ENCODE measurements at places on chromosomes 3 and 15. TPM values are rescaled to one million over a fixed set of nuclear protein-coding genes. Genes with fewer than 3 reads are reported as not detected.

The MORC1 gene
- polyA plus RNA-seq, result not detected

The CHRNA7 gene
- 23.9 TPM for polyA plus RNA-seq

DNA sequence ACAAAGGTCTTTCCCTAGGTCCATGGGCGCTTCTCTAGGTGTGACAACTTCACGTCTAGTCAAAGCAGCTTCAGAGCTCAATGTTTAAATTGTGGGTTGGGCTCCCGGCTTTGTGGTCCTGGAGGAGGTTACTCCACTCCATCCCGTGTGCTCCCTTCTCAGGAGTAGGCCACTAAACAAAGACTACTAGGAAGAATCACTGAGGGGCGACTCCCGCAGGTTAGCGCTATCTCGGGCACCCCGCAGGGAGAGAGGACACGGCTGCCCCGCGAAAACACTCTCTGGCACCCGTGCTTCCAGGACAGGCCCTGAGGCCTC lies 500 bp downstream of the PARP6 start:
- DNase-seq, result no peak

The GAP43 gene
- 0.54 TPM for polyA plus RNA-seq

DNA sequence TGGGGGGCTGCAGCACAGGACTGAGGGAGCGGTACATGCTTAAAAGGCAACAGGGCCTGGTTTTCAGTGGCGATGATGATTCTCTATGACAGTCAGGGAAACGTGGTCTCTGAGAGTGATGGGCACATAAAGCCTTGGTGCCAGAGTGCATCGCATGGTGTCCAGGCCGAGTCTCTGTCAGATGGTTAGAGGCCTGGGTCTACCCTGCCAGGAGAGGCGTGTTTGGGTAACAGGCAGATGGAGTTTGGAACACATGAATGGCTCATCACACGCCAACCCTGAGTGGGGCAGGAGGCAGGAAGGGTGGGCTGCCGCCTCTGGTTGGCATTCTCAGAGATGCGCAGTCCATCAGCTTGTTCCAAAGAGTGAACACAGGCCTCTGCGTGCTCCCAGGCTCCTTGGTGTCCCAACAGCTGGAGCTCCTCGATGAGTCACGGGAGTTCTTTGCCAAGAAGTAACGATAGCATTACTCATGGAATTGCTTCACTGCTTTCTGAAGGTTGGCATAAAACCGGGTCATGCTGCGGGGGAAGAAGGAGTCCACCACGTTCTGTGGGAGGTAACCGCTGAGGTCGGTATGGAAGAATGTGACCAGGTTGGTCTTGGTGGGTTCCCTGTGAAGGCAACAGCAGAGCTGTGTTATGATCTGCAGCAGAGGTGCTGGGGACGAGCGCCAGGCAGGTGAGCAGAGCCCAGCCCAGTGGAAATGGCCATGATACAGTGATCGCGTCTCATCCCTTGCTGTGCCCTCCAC lies 11.0 kb downstream of the STARD5 start:
- DNase-seq, result peak; percentile 80

The CPN2 gene
- not detected for polyA plus RNA-seq

DNA sequence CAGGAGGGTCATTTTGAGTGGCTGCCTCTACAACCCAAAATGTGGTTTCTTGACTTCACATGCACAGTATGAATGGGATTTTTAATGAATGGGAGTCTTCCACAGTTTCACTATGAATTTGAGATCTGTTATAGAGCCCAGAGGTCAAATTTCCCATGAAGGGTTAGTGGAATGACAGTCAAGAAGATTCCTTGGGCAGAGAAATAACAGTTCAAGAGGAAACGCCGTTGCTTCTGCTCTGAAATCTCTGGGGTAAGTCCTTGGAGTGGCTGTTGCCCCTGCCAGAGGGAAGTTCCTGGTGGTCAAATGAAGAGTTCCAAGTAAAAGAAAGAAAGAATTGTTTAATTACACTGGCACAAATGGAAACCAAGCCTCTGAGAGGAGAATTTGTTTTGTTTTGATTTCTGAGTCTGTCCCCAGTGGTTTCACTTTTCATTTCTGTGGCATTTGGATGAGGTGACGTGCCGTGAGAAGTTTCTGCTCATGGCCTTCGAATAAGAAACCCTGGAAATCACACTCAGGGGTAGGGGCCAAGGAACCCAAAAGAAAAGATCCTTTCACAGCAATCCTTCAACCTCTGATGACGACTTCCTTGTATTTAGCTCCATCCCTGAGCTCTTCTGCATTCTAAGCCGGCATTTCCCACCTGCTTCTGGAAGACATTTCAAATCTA lies 77.5 kb upstream of the IL12A start:
- DNase-seq, result no peak

The CCR4 gene
- polyA plus RNA-seq, result 3.1 TPM

The HTR3E gene
- not detected for polyA plus RNA-seq

DNA sequence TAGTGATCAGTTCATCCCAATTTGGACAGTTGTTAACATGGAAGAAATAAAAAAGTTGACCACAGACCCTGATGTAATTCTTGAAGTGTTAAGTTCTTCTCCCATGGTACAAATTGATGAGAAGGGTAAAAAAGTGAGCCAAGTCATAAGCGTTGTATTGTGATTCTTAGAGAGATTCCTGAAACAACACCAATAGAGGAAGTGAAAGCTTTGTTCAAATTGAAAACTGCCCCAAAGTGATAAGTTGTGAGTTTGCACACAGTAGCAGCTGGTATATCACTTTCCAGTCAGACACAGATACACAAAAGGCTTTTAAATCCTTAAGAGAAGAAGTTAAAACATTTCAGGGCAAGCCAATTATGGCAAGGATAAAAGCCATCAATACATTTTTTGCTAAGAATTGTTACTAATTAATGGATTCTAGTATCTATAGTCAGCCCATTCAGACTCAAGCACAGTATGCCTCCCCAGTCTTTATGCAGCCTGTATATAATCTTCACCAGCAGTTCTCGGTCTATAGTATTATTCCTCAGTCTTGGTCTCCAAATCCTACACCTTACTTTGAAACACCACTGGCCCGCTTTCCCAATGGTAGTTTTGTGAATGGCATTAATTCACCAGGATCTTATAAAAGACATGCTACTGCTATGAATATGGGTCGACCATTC lies 38.2 kb downstream of the CDIN1 start:
- no peak for DNase-seq

- DNase-seq, result no peak
Observed at GRCh38 chr3:11498646-11499045, 145.1 kb downstream of the VGLL4 start.

DNA sequence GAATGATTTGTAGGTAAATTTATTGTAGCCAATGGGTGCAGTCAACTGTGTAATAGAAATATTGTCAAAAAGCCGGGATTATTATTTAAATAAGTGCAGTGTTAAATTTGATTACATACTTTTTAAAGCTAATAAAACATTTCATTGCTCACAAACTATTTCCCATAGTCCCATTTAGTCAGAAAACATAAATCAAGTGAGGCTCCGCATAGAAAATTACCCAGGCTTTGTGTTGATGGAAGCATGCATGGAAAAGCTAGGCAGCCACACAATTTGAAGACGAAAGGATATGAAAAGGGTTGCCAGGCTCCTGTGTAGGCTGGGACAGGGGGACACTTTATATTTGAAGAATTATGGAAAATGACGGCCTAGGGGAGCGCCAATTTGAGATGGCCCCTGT lies 82.3 kb downstream of the LRTM1 start:
- DNase-seq, result no peak

DNA sequence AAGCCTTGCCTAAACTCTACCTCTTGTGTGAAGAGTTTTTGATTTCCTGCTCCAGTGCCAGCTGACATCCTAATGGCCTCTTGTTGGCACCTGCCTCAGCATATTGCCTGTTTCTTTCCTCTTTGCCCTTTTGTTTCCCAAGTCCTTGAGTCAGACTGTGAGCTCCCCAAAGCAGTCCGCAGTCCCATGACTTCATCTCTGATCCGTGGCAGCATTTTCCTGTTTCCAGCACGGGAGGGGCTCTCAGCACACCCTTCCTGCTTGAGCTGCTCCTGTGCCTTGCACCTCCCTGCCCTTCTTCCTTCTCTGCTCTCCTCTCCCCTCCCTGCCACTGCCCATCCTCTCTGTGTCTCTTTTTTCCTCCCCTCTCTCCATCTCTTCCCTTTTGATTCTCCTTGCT lies 179.6 kb downstream of the EPHB1 start:
- DNase-seq, result no peak

The SLC9A9 gene
- 14.8 TPM for polyA plus RNA-seq

The GP5 gene
- 0.77 TPM for polyA plus RNA-seq

- no peak for DNase-seq
Observed at GRCh38 chr3:8416965-8417364, 84.7 kb upstream of the LMCD1 start.

- no peak for DNase-seq
Observed at GRCh38 chr3:96991800-96992365, 177.5 kb downstream of the EPHA6 start.

The ROPN1 gene
- 0.30 TPM for polyA plus RNA-seq

DNA sequence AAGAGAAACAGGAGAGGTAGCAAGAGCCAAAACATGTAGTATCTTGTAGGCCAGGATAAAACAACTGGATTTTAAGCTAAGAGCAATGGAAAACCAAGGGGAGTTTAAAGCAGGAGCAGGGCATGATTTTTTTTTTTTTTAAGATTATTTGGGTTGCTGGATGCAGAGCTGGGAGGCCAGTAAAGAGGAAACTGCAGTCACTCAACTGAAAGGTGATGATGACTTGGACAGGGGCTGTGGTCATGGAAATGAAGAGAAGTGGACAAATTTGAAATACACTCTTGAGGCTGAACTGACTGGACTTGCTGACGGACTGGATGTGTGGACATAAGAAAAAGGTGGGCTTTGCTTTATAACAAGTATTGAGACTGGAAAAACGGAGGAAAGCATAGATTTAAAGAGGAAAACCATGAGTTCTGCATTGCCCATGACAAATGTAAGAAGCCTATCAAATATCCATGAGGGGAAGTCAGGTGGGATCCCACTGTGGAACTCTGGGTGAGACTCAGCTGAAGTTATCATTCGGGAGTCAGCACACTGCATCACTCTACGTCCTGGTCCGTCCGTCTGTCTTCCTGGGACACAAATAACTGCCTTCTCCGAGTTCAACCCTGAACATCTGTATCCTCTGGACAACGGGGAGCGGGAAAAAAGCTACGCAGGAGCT lies 688 bp downstream of the XPC start:
- DNase-seq, result no peak

The SLC38A3 gene
- polyA plus RNA-seq, result 8.3 TPM

The NCK1 gene
- polyA plus RNA-seq, result 45.6 TPM

The NME9 gene
- polyA plus RNA-seq, result 3.2 TPM

- no peak for DNase-seq
Observed at GRCh38 chr15:49815950-49816349, 195.1 kb downstream of the DTWD1 start.

DNA sequence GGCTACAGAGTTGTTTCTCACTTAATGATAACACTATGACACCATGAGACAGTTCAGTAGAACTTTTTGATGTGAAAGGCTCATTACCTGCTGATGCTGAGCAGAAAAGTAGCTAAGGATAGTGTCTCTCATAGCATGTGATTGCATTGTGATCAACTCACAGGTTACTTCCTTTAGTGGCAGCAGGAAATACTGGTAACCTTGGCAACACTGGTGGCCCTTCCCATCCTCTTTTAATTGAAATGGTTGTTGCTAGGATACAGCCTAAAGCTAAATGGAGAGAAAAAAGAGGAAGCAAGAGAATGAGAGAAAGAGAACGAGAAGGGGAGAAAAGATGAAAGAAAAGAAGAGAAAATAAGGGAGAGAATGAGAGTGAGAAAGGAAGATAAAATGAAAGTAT lies 204.7 kb upstream of the GAP43 start:
- no peak for DNase-seq

The PLCH1 gene
- 24.0 TPM for polyA plus RNA-seq

The CFAP92 gene
- 4.4 TPM for polyA plus RNA-seq

DNA sequence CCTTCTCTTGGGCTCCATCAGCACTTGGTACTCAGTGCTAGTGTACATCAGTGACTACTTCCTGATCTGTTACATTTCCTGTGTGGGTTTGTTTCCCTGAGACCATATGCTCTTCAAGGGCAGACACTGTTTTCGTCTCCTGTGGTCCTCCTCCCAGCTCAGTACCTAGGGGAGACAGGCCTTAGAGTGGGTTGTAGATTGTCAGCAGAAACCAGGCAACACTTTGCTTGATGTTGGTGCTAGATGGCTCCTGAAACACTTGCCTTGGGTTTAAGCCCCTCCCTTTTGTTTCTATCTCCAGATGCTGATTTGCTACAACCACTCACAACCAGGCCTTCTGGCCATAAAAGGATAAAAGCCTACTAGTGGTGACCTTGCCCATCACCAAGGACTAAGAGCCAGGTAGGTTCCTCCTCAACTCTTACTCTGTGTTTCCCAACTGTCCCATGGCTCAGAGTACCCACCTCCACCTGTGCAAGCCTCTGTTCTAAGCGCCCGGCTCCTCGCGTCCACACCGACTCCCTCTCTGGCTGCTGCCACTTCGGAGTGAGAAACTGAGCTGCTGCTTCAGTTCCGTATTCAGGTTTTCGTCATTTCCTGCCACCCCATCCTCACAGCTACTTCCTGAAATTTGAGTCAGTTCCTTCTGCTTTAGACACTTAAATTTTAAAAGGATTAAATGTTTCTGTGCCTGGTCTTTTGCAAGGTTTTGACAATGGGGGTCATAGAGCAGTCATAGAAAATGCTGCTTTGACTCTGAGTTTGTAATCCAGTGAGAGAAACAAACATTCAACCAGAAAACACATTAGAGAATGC lies at the start of gene HCLS1:
TSS of gene HCLS1 (minus strand) at position 548 of the 816 bp plus-strand sequence. CDS start 2,556 bp downstream, outside the sequence.
- DNase-seq, result no peak

- no peak for DNase-seq
Observed at GRCh38 chr3:36543276-36543997, 163.1 kb downstream of the STAC start.

The TMEM207 gene
- polyA plus RNA-seq, result 0.18 TPM

GRCh38 chr15:49895347-49896223 lies 223.4 kb downstream of the ATP8B4 start:
- no peak for DNase-seq

The SERPINI2 gene
- polyA plus RNA-seq, result 2.2 TPM

The LTF gene
- polyA plus RNA-seq, result 5.6 TPM

- DNase-seq, result no peak
Observed at GRCh38 chr3:9036404-9037131, 73.3 kb upstream of the RAD18 start.

DNA sequence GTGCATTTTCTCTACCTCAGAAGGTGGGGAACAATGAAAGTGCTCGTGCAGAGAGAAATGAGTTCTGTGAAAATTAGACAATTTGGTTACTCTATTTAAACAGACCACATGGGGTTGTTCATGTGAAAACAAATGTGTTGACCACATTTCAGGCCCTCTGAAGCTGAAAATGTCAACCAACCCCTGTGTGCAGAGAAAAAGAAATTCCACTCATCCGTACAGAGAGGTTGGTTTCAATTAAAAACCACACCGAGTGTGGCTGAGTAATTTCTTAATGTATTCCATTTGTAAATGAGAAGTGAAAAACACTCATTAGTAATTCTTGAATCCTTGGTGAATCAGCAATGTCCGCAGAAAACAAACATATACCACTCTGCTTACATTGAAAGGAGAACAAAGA lies 46.9 kb upstream of the SLC7A14 start:
- no peak for DNase-seq

The INSYN1 gene
- polyA plus RNA-seq, result 22.8 TPM

The GOLGA8K gene
- 2.9 TPM for polyA plus RNA-seq

- DNase-seq, result peak; percentile 68
Observed at GRCh38 chr15:38440353-38441129, 13.4 kb upstream of the FAM98B start.

GRCh38 chr3:174358252-174358651 lies 500.9 kb upstream of the NAALADL2 start:
- no peak for DNase-seq

GRCh38 chr3:141231952-141232823 lies 563 bp downstream of the PXYLP1 start:
- peak; percentile 91 for DNase-seq
